ENCODE measurements at places on chromosomes 1 and 21. TPM values are rescaled to one million over a fixed set of nuclear protein-coding genes. Genes with fewer than 3 reads are reported as not detected.

DNA sequence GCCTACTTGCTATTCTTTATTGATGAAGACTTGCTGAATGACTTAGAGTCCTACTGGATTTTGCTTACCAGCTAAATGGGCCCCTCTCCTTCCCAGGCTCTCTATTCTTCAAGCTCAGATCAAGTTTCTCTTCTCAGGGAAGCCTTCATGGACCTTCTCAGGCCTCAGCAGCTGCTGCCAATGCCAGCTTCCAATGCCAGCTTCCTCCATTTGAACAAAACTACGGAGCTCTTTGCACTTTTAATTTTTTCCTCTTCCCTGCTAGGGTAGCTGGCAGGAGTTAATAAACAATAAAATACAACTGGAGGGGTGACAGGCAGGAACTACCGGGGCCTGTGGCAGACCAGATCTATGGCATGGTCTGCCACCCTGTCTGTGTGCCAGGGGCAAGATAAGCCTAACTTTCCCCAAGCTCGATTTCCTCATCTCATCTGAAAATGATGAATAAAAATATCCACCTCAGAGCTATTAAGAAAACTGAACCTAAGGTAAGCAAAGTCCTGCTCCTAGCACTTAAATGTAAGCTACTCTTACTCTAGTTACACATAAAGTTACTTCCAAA, 995 bp upstream of the IPO13 start:
- peak overlapping the region; percentile 59 for H3K27ac ChIP-seq
- H3K4me3 ChIP-seq = peak overlapping the region; percentile 97
- no peaks in the 10 kb centered on the region for H3K27me3 ChIP-seq
- peaks cover 28% of the 10 kb centered on the region for H3K4me1 ChIP-seq

DNA sequence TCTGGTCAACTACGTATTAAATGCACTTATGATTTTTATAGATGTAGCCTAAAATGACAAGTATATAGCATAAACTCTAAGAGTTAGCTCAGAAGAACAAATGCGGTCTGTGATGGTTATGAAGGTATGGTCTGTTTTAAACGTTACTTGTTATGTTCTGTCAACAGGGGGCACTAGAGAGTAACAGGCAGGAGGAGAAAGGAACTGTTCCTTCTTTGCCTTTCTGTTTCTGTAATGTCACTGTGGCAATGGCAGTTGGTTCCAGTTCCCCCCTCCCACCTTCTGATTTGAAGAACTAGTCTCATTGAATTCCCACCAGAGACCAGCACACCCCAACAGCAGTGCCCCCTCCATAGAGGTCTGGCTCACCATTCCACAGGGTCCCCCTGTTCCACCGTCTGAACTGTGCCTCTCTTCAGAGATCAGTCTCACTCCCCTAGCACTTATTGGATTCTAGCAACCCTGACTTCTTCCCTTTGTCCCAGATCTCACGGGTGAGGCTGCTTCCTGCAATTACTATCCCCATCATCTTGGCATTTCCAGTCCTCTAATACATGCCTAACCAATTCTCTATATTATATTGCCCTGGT, 14.0 kb downstream of the KRTAP24-1 start:
- H3K4me3 ChIP-seq = no peak overlapping the region
- no peaks in the 10 kb centered on the region for H3K4me1 ChIP-seq
- DNase-seq = peak; percentile 74
- 0 out of 2 replicates have a peak, but pooled peaks cover 2% of the 10 kb centered on the region for H3K27me3 ChIP-seq

DNA sequence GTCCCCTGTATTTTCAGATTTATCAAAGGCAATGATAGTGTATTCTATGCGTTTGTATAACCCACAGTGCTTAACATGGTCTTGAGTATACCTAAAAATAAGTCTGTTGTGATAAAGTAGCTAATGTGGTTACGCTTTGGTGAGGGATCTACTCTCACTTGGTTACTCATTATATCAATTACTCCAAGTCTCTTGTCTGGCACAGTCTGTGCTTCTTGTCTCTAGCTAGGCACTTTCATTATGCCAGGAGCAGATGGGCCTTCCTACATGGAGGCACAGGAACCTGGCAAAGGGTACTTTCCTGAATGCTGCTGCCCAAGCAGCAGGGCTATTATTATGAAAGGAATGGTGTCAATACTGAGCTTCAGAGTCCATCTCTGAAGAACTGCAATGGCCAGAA, 4.2 kb upstream of the PTPN22 start:
- no peak for DNase-seq
- H3K27me3 ChIP-seq = no peaks in the 10 kb centered on the region
- H3K4me1 ChIP-seq = peaks cover 32% of the 10 kb centered on the region
- no peaks in the 10 kb centered on the region for H3K36me3 ChIP-seq

DNA sequence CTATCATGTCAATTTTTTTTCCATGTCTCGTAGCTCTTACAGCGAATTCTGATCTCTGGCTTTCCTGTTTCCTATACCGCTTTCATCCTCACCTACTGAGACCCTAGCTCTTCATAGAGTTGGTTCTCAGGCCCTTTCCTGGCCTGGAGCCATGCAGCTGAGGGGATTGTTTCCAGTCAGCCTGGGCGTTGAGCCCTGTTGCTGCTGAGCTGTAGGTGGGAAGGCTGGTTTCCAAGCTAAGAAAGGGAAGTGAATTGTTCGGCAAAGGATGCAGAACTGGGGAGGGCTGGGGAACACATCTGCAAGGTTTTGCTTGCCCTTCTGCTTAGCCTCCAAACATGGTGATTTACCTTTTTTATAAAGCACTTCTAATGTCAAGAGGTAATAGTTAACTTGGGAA, 41.5 kb downstream of the SPATA46 start:
- no peak for DNase-seq
- no peak overlapping the region for H3K4me3 ChIP-seq
- H3K4me1 ChIP-seq = no peaks in the 10 kb centered on the region
- H3K36me3 ChIP-seq = no peaks in the 10 kb centered on the region
- H3K27ac ChIP-seq = no peak overlapping the region

Gene COL6A1
- total RNA-seq = not detected

Gene TNNT2
- total RNA-seq = 0.37 TPM

All from Karpas-422 (cell line).